Glomerular endothelial cell (primary cell): ENCODE measurements at places on chromosomes 3 and 15. TPM values are rescaled to one million over a fixed set of nuclear protein-coding genes. Genes with fewer than 3 reads are reported as not detected.

DNA sequence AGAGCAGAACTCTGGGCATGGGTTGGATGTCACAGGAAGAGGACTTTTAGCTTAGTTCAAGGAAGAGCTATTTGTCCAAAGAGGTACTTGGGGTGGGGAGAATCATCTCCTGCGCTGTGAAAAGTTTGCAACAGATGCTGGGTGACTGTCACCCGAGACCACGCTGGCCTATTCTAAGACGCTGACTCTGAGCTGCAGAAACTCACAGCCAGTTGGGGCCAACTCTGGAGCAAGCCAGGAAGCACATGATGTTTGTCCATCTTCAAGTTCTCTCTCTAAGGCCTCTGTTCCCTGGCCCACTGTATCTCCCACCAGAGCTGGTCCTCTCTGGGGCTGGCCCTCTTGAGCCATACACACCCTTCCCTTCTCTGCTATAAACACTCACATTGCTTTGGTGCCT, 17.9 kb upstream of the CDCP1 start:
- DNase-seq, result no peak

- DNase-seq, result no peak
Measured at GRCh38 chr3:167814441-167814951, 79.0 kb downstream of the SERPINI1 start.

DNA sequence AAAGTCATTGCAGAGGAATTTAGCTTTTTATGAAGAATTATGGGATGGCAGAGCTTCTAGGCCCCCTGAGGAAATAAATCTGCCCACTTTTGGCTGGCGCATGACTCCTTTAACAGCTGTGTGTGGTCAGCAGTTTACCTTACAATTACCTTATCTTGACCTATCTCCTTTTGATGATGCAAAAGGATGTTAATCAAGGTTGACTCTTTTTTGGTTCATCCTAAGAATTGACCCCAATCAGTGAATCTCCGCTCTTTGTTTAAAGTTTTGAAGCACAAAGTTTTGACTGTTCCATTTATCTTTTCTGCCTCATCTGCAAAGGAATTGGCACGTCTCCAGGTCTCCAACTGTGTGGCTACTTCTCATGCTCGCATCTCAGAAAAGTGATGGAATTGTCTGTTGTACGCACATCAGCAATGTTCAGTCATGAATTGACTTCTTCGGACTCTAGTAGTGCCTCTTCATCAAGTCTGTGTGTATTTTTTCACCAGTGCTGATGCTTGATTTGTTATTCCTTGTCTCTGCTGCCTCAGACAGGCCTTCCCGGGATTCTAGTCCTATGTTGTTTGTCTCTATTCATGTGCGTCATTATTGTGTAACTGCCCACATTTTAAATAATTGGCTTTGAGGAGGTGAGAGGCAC, 196.2 kb upstream of the CFAP20DC start:
- no peak for DNase-seq

DNA sequence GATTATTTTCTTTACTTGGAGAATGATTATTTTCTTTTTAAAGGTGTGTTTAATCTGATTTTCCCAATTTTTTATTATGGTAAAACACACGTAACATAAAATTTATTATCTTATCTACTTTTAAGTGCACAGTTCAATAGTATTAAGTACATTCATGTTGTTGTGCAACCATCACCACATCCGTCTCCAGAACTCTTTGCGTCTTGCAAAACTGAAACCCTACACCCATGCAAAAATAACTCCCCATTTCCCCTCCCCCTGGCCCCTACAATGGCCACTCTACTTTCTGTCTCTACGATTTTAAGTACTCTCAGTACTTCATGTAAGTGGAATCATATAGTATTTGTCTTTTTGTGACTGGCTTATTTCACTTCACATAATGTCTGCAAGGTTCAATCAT, 230.7 kb downstream of the SATB1 start:
- no peak for DNase-seq

- DNase-seq, result no peak
Measured at GRCh38 chr3:112813723-112814171, 32.9 kb downstream of the CD200R1L start.

DNA sequence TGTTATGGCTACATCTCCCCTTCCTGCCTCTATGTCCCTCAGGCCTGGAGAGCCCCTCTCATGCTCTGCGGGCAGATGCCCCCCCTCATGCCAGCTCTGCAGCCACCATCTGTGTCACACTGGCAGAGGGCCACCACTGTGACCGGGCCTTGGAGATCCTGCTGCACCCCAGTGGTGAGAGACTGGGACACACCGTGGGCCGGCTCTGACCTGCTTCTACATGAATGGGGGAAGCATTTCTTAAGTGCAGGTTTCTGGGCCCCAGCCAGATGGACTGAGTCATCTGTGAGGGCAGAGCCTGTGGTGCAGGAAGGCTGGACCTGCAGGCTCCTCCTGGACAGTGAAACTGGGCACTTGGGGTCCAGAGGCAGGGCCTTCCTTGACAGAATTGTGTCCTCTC, 4.8 kb downstream of the VWA5B2 start:
- no peak for DNase-seq

- no peak for DNase-seq
Measured at GRCh38 chr3:12060139-12060845, 56.1 kb downstream of the SYN2 start.

DNA sequence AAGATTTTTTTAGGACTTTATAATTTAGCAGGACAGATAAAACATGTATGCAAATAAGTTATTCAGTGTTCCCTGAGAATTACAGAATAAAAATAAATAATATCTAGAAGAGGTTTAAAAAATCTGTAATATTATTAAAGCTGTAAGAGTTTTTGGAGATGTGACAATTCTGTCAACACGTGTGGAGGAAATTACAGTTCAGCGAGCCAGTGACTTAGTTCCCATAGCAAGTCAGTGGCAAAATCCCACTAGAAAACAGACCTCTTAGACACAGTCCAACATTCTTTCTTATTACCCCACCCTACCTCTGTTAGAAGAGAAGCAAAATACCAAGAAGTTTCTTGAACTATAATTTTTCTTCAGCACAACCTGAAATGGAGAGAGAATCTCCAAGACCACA, 16.2 kb upstream of the DENND6A start:
- DNase-seq, result no peak

GRCh38 chr3:20173844-20174410, 12.1 kb downstream of the SGO1 start:
- no peak for DNase-seq

GRCh38 chr3:139561959-139562676, 22.6 kb upstream of the RBP1 start:
- DNase-seq, result no peak

DNA sequence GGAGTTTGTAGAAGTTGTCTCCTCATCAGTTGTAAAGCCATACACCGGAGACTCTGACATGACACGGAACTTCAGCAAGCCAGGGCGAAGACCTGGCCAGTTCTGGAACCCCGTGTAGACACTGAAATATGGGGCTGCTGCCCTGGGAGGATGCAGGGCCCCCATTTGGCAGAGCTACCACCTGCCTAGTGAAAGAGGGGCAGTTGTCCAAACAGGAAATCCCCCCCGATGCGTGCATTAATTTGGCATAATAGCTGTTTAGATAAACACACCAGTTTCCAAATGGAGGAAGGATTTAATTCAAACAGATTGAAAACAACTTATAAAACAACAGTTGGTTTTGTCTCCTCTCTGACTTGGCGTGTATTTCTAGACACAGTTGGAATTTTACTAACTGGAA, 357.2 kb downstream of the GABRG3 start:
- DNase-seq, result no peak

DNA sequence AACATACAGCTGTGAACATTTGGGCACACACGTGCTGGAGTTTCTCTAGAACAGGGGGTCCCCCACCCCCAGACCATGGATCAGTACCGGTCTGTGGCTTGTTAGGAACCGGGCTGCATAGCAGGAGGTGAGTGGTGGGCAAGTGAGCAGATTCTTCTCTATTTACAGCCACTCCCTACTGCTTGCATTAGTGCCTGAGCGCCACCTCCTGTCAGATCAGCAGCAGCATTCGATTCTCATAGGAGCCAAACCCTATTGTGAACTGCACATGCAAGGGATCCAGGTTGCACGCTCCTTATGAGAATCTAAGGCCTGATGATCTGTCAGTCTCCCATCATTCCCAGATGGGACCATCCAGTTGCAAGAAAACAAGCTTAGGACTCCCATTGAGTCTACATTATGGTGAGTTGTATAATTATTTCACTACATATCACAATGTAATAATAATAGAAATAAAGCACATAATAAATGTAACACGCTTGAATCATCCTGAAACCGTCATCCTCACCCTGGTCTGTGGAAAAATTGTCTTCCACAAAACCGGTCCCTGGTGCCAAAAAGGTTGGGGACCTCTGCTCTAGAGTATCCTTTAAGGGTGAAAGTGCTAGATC, 25.8 kb downstream of the CHRM5 start:
- no peak for DNase-seq

GRCh38 chr3:52053307-52054304, 2.8 kb downstream of the DUSP7 start:
- no peak for DNase-seq

DNA sequence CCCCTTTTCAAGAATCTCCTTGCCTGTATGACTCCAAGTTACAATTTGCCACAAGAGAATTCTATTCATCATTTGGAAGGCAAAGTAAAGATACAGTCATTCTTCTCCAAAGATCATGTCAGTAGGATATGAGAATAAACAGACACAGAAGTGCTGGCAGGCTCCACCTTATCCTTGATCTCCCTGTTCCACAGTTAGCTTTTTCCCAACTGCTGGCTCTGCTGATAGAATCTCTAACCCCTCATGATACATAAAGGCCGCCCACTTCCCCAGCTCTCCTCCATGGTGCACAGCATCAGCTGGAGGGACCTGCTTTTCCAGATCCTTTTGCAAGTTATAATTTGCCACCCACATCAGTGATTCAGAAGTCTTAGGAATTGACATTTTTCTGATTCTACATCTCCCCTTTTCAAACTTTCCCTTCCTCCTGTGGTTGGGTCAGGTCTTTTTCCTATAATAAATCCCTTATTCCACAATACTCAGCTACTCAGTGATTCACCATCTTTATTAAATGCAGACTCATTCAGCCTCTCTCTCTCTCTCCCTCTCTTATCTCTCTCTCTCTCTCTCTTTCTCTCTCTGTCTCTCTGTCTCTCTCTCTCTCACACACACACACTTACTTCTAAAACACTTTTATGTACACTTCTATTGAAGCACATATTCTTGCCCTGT, 465.4 kb downstream of the GBE1 start:
- no peak for DNase-seq

DNA sequence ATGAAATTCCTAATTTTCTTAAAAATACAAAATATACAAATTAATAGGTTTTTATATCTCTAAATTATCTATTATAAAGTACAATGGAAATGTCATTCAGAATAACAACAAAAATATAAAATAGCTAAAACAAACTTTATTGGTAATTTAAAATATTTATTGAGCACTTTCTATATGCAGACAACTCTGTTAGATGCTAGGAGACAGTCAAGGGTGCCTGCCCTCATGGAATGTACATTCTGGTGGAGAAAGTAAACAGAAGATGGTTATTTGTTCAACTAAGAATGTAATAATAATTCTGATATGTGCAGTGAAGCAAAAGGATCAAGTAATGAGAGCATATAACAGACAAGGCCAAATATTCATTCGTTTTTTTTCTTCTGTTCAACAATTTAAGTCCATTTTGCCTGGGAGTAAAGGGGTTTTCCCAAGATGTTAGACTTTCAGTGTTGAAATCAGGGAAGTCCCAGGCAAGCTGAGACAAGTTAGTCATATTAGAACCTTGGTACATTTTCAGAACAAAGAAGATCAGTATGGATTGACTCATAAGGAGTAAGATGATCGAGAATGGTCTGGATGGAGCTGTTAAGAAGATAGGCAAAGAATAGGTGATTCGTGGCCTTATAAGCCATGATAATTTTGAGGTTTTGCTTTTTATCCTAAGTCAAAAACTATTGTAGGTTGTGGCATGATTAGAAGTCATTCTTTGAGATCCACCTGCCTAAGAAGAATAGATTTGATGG, 150.2 kb upstream of the MLF1 start:
- DNase-seq, result no peak

- peak; percentile 4 for DNase-seq
Measured at GRCh38 chr3:168467115-168467714, 371.5 kb upstream of the GOLIM4 start.

- peak; percentile 51 for DNase-seq
Measured at GRCh38 chr3:36907911-36908646, 36.8 kb downstream of the TRANK1 start.

DNA sequence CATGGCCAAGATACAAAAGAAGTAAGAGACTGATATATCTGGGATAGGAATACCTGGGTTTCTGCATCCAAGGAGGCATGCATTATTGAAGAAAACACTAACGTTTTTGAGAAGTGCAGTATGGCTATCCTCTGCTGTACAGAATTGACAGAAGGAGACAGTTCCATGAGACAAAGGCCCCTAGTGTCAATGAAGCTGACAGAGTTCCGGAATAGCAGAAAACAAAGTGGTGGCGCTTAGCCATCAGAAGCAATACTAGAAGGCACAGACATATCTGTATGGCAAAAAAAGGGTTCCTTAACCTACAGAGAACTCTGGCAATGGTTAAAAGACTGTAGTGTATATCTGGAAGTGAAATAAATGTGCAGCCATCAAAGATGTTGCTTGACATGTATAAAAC, 77.8 kb downstream of the VGLL3 start:
- DNase-seq, result no peak

DNA sequence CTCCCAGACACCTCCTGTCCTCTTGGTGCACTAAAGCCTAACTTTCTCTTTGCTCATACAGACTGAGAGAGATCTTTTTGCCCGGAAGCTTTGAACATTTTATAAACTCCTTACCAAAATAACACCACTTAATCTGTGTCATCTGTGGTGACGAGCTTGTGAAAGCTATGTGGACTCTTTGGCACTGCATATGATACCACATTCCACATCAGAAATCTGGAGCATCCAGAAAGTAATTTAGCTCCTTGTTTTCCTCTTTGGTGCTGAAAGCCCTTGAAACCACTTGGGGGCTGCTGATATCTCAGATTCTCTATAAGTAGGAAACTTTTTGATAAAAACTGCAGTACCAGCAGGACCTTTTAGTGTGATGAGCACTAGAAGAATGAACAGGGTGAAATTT, 128.3 kb downstream of the ALCAM start:
- no peak for DNase-seq

Gene CATSPER2
- 0.10 and 0.29 TPM in 2 replicates for total RNA-seq

Gene AHSG
- total RNA-seq, result not detected in 2 replicates

Gene CHL1
- total RNA-seq, result not detected in 2 replicates

Gene ABHD17C
- 4.5 and 7.3 TPM in 2 replicates for total RNA-seq

Gene STRA6
- total RNA-seq, result 0.48 and 1.6 TPM in 2 replicates

Gene FBN1
- total RNA-seq, result 133 and 171 TPM in 2 replicates

Gene ZPLD1
- total RNA-seq, result 0.10 TPM in 1 of 2 replicates, not detected in the other

Gene ZNF501
- 2.2 and 4.0 TPM in 2 replicates for total RNA-seq

Gene FOXL2
- 0.06 and 0.58 TPM in 2 replicates for total RNA-seq

Gene GPR87
- total RNA-seq, result 0.53 TPM in 1 of 2 replicates, not detected in the other

Gene OXTR
- total RNA-seq, result 1.1 and 4.8 TPM in 2 replicates

Gene IL16
- 1.4 and 3.3 TPM in 2 replicates for total RNA-seq

Gene DTX3L
- 43.0 and 48.7 TPM in 2 replicates for total RNA-seq

Gene SLC12A1
- not detected in 2 replicates for total RNA-seq

Gene ATP2C1
- 70.8 and 84.8 TPM in 2 replicates for total RNA-seq

Gene CDCP1
- 19.4 and 31.7 TPM in 2 replicates for total RNA-seq

Gene TIGIT
- total RNA-seq, result not detected in 2 replicates

Gene LRTM1
- not detected in 2 replicates for total RNA-seq

Gene TRIM42
- not detected in 2 replicates for total RNA-seq

Gene ATP10A
- total RNA-seq, result 1.1 and 10.0 TPM in 2 replicates
